ENCODE measurements at places on chromosomes 13 and 19.

- no peak for DNase-seq
Measured at GRCh38 chr13:24713022-24713421, 32.8 kb downstream of the ATP12A start.

DNA sequence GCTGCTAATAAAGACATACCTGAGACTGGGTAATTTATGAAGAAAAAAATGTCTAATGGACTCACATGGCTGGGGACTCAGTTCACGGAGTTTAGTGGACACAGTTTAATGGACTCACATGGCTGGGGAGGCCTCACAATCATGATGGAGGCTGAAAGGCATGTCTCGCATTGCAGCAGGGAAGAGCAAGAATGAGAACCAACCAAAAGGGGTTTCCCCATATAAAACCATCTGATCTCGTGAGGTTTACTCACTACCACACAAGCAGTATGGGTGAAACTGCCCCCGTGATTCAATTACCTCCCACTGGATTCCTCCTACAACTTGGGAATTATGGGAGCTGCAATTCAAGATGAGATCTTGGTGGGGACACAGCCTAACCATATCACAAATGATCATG is 1181.2 kb downstream of the PCDH9 start:
- no peak for DNase-seq

- no peak for DNase-seq
Measured at GRCh38 chr13:74586847-74587246, 452.6 kb upstream of the KLF12 start.

- no peak for DNase-seq
Measured at GRCh38 chr13:19581675-19582074, 20.3 kb upstream of the TPTE2 start.

DNA sequence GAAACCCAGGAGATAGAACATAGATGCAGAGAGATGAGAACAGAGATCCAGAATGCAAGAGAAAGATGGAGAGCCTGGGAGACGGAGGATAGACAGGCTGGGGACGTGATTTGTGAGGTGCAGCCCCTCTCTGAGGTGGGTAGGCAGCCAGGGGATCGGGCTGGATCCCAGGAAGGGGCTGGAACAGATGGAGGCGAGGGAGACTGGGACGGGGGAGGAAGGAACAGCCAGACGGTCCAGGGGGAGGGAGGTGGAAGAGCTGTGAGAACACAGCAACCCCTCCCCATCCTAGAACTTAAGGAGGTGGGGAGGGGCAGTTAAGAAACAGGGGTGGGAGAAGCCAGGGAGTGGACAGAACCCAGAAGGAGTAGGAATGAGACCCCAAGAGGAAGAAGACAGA is 3.1 kb downstream of the SLC17A7 start:
- no peak for DNase-seq

DNA sequence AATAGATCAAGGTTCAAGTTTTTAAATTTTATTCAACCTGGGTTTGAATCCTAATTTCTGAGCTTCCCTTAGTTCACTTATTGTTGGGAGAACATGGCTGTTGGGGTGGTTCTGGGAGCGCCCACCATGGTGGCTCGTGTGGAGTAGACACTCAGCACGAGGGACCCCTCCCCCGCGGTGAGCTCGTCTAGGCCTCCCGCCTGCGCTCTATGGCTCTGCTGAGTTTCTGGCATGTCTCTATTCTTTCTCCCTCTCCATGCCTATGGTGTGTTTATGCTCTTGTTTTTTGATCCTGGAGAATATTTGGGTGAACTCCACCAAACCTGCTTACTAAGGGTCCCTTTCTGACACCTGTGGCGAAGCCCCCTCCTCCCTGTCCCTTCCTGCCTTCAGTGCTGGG is 1.6 kb upstream of the EPN1 start:
- DNase-seq = no peak

- no peak for DNase-seq
Measured at GRCh38 chr13:45086484-45086883, 33.8 kb upstream of the GTF2F2 start.

DNA sequence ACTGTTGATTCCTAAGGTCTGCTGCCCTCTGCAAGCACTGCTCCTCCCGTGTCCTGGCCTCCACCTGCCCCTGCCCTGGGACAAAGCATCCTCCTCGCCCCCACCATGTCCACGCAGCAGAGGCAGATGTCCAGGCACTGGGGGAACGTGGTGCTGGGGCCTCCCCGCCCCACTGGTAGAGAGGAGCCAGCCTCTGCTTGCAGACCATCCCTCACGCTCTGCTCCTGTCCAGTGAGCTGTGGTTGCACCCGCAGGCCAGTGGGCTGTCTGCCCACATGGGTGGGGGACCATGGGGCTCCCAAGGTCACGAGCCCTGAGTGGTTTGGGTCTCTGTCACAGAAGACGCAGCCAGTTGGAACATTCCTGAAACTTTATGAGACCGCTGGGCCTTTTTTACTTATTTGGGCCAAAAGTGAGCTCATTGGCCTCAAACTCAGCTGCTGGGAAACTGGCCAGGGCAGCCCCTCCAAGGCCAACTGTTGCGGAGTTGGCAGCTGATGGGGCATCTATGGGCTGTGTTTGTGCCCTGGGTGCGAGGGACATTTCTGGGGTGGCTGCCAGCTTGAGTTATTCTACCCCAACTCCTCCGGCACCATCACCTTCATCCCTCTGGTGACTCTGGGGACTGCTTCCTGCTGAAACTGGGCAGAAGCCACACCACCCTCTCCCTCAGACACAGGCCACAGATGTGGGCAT is 64.8 kb upstream of the F7 start:
- no peak for DNase-seq

GRCh38 chr19:17741456-17741855 is 9.8 kb upstream of the FCHO1 start:
- DNase-seq = no peak

DNA sequence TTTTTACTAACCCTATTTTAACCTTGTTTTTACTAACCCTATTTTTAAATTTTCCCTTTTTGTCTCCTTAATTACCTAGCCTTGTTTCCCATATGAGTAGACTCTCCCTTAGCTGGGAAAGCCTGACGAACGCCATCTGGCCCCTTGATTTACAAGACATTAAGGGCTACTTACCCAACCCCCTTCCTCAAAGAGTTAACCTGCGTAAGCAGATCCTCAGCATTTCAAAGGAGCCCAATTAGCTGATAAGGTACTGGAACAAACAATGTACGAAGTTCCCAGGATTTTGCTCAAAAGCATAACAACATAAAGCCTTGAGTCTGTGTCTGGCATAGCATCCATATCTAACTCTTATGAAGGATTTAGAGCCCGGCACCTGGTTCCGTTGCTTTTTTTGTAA is 4.7 kb upstream of the MVB12A start:
- no peak for DNase-seq

DNA sequence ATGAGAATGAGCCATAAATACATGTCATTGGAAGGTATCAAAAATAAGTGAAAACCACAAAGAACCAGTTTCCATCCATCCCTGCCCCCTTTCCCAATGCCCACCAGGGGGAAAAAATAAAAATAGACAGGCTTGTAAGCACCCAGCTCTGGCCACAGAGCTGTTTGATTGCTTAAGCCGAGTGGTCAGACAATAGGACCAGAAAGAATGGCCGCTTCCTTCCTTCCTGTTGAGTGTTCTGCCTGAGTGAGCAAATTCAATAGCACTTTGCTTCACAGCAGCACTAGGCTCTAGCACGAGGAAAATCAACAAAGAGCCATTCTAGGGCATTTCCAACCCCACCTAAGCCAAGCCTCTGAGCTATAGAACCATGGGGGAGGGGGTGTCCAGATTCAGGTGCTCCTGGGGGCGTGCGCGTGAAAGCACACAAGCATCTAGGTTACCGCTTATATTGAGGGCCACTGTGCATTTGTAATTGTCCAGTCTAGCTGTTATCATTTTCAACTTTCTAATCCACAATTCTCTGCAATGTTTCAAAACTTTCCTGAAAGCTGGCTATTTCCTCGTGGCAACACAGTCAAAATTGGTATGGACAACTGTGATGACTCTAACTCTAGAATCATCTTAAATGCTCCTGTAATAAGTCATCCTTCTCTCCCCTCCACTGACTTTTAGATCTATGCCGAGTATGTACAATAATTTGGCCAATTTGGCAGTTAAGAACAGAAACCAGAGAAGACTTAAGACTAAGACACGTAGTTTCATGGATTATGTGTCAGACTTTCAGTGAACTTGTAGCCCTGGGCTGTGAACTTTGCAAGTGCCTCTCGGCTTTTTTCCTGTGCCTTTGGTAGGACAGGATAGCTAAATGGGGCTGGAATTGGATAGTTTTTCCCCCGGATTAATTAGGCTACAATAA is 64.3 kb downstream of the SPRY2 start:
- DNase-seq = no peak

GRCh38 chr13:47332149-47332548 is 435.3 kb upstream of the HTR2A start:
- no peak for DNase-seq

DNA sequence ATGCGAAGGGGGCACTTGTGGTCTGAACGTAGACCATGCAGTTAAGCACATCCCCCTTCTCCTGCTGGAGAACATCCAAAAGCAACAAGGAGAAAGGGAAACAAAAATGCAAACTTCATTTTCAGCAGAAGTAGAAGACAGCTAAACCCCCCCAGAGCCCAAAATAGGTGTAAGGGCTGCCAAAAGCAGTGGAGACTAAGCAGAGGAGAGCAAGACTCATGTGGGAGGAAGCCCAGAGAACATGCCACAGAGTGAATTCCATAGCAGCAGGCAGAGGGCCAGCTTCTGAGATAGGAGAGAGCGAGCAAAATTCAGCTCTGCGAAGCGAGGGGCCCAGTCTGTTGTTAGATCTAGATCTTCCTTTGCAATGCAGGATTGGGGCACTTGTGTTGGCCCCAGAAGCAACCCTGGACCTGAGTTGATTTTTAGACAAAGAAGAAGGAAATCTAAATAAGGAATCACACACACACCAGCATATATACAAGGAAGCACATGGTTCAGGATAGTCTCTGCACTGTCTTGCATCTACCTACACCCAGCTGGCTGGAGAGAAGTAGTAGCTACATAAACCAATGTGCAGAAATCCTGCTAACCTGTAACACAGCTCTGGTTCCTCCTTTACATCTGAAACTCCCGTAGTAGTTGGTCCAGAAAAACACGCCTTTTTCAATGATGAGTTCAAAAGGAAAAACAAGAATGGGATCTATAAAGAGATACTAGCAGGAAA is 199.6 kb downstream of the SPRY2 start:
- DNase-seq = no peak

DNA sequence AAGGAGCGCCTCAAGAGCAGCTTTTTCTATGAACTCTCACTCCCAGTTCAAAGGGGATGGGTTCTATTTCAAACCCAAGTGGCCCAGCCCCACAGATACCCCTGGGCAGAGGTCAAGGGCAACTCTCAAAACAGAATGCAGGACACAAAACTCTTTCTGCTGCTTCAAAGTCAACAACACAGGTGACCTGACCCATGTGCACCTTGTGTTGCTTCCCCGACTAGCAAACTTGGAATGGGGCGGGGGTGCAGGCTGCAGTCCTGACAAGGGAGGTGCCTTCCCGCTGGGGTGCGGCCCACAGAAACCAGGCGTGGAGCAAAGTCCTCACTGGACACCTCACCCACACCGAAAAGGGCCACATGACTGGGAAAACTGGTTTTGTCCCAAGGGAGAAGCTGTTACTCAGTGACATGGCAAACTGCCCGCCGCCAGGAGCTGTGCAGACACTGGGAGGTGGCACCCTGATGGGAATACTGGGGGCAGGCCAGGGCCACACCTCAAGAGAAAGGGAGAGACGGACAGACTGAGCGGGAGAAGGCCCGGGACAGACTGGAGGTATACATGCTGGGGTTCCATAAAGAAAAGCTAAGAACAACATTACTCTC is 17.4 kb downstream of the ZC3H4 start:
- no peak for DNase-seq

GRCh38 chr13:60351326-60351725 is 45.7 kb upstream of the TDRD3 start:
- no peak for DNase-seq

- no peak for DNase-seq
Measured at GRCh38 chr13:21733475-21734263, 62.8 kb downstream of the FGF9 start.

DNA sequence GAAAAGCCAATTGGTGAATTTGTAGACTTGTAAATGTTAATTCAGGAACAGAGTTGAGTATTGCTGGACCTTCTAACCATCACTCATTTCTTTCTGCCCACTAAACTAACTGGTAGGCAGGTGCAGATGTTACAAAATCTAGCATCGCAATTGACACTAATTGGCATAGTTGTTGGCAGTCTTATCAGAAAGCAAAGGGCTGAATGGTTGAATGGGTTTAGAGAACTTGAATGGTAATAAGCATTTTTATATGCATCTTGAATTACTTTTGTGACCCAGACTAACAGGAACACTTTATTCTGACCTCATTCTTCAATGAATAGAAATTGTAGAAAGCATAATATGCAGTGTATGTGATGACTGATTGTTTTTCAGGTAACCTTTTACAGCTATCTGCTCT is 189.1 kb downstream of the GGACT start:
- DNase-seq = no peak

DNA sequence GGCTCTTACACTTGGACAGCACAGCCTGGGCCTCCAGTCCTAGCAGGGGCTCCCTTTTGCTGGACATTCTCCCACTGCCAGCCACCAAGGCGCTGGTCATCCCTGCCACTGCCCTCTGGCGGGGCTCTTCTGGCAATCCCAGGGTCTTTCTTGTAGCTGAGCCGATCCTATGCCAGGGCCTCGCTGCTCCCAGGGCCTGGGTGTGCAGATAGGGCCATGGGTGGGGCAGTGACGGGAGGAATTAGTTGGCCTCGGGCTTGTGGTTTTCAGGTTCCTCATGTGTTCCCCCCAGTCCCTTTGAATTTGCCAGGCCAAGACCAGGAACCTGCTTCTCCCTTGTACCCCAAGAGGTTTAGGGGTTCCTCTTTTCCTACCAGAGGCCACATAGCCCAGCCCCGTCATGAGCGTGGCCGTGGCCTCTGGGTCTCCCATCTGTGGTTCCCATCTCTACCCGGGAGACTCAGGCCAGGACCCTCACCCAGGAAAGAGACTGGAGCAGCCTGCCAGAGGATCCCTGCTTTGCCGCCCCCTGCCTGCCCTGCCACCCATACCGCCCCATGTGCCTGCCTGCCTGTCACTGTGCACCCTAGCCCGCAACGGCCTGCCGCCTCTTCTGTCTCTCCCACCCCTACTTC is 26.2 kb downstream of the TMED1 start:
- DNase-seq = no peak

GRCh38 chr19:49904136-49904535 is 7.4 kb upstream of the IL4I1 start:
- DNase-seq = no peak

GRCh38 chr13:82681535-82681934 is 1200.7 kb downstream of the SLITRK1 start:
- no peak for DNase-seq

- DNase-seq = no peak
Measured at GRCh38 chr19:40322951-40323615, 25.1 kb downstream of the C19orf47 start.
